ENCODE measurements at places on chromosomes 3 and 15.
A peak's percentile ranks its signal among the peaks of the same experiment; 100 is the strongest.

DNA sequence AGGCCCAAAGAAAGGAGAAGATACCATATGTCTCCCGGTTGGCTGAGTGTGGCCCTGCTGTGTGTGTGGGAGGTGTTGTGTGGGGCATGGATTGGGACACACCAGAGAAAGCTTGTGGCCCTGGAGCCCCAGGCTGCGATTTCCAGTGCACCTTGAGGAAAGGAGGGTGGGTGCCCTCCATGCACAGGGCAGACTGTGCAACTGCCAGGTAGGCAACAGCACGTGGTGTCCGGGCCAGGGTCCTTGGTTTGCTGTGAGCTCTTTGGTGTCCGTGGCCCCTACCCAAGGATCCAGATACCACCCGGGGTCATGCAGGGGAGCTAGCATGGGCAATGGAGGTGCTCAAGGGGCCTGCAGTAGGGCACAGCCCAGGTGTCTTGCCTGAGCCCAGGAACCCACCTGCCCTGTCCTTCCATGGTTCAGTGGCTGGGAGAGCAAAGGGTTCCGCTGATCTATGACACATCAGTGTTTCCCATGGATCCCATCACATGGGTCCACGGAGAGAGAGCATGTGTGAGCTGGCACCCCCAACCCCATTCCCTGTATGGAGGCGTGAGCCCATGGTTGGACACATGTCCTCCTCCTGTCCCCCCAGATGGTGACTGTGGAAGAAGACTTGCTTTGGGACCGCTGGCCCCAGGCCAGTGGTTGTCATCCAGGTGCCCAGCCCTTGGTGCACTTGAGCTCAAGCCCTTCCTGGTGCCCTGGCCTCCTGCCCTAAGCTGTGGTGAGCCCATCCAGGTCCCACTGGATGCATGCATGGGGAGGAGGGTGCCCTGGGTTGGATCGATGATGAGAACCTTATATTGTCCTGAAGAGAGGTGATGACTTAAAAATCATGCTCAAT lies 223.4 kb downstream of the SNRPN start:
- peak; percentile 5 for DNase-seq

GRCh38 chr3:31227131-31227562 lies 305.6 kb upstream of the STT3B start:
- DNase-seq, result no peak

- DNase-seq, result no peak
These were observed 267.0 kb upstream of the CFAP20DC start for GRCh38 chr3:59316688-59317275.

- DNase-seq, result peak; percentile 12
These were observed 1.1 kb upstream of the WWTR1 start for GRCh38 chr3:149658744-149659497.

DNA sequence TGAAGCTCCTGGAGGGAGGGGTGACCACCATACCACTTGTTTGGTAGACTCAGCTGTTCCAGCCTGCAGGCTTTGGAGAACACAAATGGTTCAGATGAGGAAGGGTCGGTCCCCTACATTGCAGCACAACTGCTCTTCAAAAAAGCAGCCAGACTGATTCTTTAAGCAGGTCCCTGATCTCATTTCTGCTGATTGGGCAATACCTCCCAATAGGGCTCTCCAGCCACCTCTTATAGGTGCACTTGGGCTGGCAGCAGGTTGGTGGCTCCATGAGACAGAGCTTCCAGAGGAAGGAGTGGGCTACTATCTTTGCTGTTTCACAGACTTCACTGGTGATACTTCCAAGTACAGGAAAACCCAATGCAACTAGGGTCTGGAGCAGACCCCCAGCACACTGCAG lies 65.9 kb upstream of the PEX5L start:
- DNase-seq, result no peak

DNA sequence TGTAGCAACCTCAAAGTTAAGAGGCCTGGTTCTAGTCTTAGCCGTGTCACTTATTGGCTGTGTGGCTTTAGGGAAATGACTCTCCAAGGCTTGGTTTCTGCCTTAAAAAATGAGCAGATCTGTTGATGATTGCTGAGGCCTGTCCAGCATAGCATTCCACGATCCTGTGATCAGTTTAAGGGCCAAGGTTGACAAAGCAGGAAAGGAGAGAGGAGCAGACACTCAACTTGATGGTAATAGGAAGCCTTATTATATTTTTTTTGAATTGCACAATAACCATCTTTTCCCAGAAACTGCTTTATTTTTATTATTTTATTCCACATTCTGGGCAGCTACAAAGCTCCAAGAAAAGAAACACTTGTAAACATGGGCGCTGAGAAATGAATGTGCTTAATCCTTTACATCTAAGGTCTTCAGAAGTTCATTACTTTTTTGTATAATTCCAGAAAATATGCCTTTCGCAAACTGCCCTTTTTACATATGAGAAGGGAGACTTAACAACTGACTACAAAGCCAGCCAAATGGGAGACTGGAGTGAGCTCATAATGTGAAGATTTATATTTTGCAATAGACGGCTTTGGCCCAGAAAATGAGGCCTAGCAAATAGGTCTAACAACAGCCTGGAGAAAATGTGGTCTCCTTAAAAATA lies 241.0 kb downstream of the ATP8B4 start:
- no peak for DNase-seq

- DNase-seq, result no peak
These were observed 236.6 kb downstream of the SATB1 start for GRCh38 chr3:18188491-18188890.

- DNase-seq, result no peak
These were observed 54.8 kb upstream of the HES1 start for GRCh38 chr3:194080913-194081800.

DNA sequence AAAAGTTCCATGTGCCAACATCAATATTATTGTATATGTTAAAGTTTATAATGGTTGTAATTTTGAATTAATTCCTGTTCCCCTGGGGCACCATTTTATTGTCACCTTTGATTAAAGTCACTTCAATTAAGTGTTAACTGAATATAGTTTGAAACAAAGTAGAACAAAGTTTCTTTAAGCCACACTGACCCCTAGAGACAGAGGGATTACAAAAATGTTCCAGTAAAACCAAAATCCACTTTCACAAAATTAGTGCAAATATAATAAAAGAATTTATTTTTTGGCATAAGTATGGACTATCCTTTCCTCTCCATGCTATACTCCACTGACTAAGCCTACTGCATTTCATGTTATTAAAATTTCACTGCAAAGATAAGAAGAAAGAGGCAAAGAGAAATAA lies 123.9 kb downstream of the ZMAT3 start:
- no peak for DNase-seq

DNA sequence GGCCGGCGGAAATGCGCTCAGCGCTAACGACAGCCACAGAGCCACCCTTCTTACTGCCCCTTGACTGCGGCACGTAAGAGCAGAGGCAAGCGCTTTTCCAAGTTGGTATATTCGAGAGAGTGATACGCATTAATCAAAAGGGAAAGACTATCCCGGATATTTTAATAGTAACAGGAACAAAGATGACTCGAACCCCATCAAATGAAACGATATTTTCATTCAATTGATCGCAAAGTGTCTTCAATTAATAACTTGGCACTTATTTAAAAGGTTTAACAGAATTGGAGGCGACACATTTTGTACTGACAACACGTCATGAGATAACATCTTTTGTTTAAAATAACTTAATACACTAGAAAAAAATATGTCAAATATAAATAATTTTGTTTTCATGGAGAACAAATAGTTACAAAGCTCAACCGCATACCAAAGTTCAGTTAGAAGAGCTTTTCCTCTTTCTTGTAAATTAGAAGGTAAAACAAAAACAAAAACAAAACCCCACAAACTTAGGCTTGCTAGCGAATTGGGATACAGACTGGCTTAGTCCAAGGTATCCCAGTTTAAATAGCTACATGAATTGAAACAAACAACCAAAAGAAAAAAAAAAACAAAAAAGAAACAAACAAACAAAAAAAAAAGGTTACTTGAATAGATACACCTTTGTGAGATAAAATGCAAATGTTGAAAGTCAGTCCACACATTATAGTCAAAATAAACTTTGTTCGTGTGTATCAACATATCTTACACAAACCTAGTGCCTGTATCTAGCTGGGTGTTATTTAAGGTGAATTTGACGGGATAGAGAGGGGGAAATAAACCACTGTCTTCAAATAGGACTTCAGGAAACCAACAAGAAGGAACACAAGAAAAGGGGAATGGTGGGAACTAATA lies 10.2 kb downstream of the SHOX2 start:
- DNase-seq, result no peak

GRCh38 chr3:72538070-72538745 lies 310.0 kb downstream of the SHQ1 start:
- DNase-seq, result no peak

DNA sequence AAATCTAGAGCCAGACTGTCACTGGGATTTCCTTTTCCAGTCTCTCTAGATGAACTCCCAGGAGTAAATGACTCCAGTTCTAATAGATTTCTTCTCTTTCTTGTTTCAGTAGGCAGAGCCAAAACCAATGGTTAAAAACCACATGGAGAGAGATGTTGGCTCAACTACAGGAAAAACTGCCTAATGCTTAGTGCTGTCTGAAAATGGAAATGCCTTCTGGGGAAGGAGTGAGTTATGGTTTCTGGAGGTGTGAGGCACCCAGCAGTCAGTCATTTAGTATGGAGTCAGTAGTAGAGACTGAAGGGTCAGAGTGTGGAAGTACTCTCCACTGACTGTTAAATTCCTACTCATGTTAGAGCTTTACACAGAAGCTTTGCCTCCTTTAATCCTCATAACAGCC lies 136.7 kb downstream of the CCNL1 start:
- no peak for DNase-seq

DNA sequence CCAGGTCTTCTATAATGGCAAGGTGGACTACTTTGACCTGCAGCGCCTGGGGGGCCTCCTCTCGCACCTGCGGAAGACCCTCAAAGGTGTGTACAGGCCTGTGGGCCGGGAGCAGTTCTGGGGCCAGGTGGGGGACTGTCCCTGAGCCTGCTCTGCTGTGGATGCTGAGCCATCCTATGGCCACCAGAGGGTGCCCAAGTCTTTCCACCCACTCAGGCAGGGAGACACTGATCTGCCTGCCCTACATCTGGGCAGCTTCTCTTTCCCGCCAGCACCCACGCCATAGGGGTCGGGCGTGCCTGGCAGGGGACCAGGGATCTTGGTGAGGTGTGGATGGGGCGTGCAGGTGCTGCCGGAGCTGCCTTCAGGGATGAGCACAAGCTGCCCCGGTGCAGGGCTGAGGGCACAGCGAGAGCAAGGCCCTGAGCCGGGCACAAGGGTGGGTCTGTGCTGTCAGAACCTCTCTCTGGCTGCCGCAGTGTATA lies 14.1 kb downstream of the RNF123 start:
- peak; percentile 41 for DNase-seq

- DNase-seq, result no peak
These were observed 5.6 kb upstream of the ASB14 start for GRCh38 chr3:57298041-57298440.

DNA sequence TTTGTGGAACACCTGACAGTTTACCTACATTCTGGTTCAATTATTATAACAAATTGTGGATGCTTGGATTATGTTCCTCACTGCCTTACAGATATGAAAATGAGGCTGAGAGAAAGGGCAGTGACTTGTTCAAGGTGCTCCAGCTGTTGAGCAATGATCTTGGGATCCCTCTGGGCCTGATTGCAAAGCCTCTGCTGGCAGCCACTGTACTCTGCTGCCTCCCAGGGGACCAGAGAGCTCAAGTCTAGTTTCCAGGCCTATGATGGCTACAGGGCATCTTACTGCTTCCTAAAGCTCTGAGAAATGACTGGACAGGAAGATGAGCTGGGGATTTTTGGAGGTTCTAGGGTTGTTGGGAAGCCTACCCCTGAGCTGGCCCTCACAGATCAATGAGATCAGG lies 2.3 kb upstream of the SHC4 start:
- DNase-seq, result no peak

GRCh38 chr3:177212278-177212610 lies 15.0 kb upstream of the TBL1XR1 start:
- no peak for DNase-seq
